ENCODE measurements at places on chromosomes 7 and 10.

GRCh38 chr7:36865019-36865418 lies 140.7 kb upstream of the AOAH start:
- DNase-seq = no peak

DNA sequence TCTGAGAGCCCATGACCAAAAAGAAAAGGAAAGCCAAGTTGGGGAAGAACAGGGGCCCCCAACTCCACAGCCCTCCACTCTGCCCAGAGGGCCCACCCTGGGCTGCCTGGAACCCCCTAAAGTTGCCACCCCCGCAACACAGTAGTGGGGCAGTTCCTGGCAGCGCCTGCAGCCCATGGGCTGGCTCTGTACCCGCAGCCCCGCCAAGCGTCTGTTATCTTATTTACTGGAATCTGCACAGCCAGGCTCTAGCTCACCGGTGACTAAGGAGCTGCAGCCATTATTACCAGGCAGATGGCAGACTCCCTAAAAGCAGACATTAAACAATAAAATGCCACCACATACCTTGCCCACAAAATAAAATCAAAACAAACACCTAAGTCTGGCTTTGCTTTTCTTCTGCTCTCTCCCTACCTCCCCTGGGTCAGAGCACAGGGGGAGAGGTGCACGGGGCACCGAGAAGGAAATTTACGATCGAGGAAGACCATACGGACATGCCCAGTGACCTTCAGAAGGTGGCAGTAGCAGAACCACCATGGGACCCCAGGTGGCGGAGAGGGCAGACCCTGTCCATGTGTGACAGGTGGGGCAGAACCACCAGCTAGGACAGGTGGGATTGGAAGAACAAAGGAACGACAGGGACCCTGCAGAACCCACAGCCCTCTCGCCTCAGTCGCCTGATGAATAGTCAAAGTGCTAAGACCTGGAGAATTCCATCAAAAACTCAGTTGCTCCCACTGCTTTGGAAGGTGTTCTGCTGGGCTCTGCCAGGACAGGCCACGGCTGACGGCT lies 66.3 kb downstream of the PRKAG2 start:
- no peak for DNase-seq

- DNase-seq = no peak
These were observed 78.3 kb downstream of the ATRNL1 start for GRCh38 chr10:115171392-115171960.

DNA sequence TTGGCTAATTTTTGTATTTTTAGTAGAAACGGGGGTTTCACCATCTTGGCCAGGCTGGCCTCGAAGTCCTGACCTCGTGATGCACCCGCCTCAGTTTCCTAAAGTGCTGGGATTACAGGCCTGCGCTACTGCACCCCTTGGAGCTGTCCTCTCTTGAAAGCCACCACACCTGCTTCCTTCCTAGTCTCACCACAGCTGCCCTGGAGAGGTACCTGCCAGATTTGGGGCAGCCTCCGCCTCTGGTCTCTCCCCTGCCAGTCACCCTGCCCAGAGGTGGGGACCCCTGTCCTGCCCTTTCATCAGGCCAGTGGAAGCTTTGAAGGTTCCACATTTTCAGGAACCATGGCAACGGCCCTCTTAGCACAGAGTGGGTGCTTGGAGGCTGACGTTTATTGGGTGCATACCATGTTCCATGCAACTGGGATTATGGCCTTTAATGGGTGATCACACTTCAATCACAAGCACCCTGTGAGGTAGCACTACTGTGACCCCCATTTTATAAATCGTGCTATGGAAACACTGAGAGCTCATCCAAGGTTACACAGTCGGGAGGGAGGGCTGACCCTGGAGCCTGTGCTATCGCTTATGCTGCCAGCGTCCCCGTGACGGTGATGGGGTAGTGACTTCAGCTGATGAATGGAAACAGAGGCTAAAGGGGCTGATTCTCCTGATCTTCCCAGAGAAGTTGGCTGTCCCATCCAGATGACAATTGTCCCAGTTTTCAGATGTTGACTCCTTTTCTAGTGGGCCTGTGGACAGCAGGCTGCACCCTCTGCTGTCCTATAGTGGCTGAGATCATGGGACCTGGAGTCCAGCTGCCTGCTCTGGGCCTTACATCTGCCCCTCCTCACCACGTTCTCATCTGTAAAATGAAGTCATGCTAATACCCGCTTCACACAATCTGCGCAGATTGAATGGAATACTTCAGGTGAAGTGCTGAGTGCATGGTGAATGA lies 11.5 kb upstream of the FGFR2 start:
- no peak for DNase-seq

DNA sequence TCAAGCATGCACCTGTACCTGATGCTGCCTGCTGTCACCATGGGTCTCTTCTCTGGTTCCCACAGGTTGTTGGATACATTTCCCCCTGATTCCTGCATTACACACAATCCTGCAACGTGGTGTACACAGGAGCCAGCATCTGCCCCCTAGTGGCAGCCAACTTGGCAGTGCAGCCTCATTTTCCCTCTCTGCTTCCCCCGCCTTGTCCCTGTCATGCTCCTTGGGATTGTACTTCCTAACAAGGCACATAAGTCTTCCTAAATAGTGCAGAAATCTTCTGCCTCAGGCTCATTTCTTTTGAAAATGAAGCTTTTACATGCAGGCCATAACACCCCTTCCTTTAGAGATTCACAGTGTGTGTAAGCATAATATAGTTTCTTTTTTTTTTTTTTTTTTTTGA lies 387.5 kb downstream of the CCSER2 start:
- DNase-seq = no peak
